ENCODE measurements at places on chromosomes 1 and 21. TPM values are rescaled to one million over a fixed set of nuclear protein-coding genes. Genes with fewer than 3 reads are reported as not detected.
A peak's percentile ranks its signal among the peaks of the same experiment; 100 is the strongest.

Gene ZYG11A
- total RNA-seq = not detected

Gene WDR64
- total RNA-seq = not detected

Gene FCER1G
- 40.6 TPM for total RNA-seq

Gene LCE3D
- not detected for total RNA-seq

Gene TENT5C
- 1.3 TPM for total RNA-seq

Gene ARHGEF11
- total RNA-seq = 42.4 TPM

Gene NUP210L
- total RNA-seq = not detected

Gene TRAPPC3
- 88.1 TPM for total RNA-seq

Gene PCSK9
- 1.2 TPM for total RNA-seq

DNA sequence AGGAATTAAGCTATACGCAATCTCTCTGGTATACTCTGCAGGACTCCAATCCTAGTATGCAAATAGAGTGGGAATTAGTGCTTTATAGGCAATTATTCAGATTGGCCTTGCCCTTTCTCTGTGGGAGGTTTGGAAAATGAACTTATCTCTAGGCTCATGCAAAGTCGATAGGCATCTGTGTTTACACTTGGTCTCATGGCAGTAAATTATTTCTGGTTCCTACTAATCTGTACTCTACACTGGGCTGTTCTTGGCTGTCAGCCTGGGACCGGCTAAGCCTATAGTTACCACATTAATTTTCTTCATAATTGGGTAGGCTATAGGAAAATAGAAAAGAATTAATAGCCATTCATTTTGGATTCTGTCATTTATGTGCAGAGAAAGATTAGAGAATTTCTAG lies 544.6 kb downstream of the AMY1C start:
- H3K36me3 ChIP-seq = no peaks in the 10 kb centered on the region
- DNase-seq = no peak
- no peak overlapping the region for H3K27ac ChIP-seq
- H3K4me3 ChIP-seq = no peak overlapping the region
- H3K4me1 ChIP-seq = no peaks in the 10 kb centered on the region

GRCh38 chr21:38950435-38951094 lies 144.8 kb downstream of the ETS2 start:
- H3K4me1 ChIP-seq = no peaks in the 10 kb centered on the region
- no peak for DNase-seq
- H3K4me3 ChIP-seq = no peak overlapping the region
- H3K36me3 ChIP-seq = no peaks in the 10 kb centered on the region
- no peak overlapping the region for H3K27ac ChIP-seq
- no peaks in the 10 kb centered on the region for H3K27me3 ChIP-seq

DNA sequence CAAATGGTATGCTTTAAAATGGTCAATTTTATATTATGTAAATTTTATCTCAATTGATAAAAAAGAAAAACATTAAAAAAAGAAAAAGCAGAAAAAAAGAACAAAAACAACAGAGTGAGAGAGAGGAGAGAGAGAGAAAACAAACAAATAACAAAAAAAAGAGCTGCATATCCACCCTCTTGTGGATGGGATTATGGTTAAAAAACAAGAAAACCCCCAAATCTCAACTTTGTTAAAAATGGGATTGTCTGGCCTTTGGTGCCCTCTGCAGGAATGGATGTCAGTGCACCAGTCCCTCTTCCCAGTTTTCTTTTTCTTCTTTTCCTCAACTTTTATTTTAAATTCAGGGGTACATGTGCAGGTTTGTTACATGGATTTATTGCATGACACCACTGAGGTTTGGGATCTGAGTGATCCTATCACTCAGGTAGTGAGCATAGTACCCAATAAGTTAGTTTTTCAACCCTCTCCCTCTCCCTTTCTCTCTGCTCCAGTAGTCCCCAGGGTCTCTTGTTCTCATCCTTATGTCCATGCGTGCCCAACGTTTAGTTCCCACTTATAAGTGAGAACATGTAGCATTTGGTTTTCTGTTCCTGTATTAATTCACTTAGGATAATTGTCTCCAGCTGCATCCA lies 28.1 kb downstream of the RNF187 start:
- H3K27me3 ChIP-seq = peaks cover 24% of the 10 kb centered on the region
- no peaks in the 10 kb centered on the region for H3K4me1 ChIP-seq
- DNase-seq = no peak
- no peaks in the 10 kb centered on the region for H3K36me3 ChIP-seq

- no peak for DNase-seq
- no peaks in the 10 kb centered on the region for H3K36me3 ChIP-seq
- no peak overlapping the region for H3K4me3 ChIP-seq
- no peaks in the 10 kb centered on the region for H3K27me3 ChIP-seq
- no peak overlapping the region for H3K27ac ChIP-seq
Observed at GRCh38 chr1:201570886-201571624, 32.1 kb downstream of the NAV1 start.

GRCh38 chr1:64915381-64916274 lies 50.7 kb downstream of the JAK1 start:
- no peaks in the 10 kb centered on the region for H3K27me3 ChIP-seq
- H3K4me1 ChIP-seq = peaks cover 30% of the 10 kb centered on the region
- H3K4me3 ChIP-seq = no peak overlapping the region
- H3K36me3 ChIP-seq = no peaks in the 10 kb centered on the region
- no peak overlapping the region for H3K27ac ChIP-seq
- DNase-seq = no peak

DNA sequence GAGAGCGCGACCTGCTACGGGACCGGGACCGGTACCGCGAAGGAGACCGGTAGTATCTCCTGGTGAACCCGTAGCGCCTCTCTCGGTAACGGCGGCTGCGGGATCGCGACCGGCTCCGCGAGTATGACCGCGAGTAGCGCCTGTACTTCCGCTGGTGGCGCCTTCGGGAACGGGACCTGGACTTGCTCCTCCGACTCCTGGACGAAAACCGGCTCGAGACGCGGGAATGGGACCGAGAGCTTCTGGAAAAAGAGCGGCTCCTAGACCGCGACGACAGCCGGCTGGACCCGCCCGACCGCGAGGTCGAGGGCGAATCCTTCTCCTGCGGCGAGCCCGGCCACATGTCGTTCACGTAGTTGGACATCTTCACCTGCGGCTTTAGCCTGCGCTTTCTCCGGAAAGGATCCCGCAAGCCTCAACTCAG lies 642 bp downstream of the RSRP1 start:
- H3K27me3 ChIP-seq = no peaks in the 10 kb centered on the region
- peak overlapping the region; percentile 65 for H3K4me3 ChIP-seq
- peaks cover 14% of the 10 kb centered on the region for H3K36me3 ChIP-seq
- H3K27ac ChIP-seq = peak overlapping the region; percentile 93
- peaks cover 44% of the 10 kb centered on the region for H3K4me1 ChIP-seq

DNA sequence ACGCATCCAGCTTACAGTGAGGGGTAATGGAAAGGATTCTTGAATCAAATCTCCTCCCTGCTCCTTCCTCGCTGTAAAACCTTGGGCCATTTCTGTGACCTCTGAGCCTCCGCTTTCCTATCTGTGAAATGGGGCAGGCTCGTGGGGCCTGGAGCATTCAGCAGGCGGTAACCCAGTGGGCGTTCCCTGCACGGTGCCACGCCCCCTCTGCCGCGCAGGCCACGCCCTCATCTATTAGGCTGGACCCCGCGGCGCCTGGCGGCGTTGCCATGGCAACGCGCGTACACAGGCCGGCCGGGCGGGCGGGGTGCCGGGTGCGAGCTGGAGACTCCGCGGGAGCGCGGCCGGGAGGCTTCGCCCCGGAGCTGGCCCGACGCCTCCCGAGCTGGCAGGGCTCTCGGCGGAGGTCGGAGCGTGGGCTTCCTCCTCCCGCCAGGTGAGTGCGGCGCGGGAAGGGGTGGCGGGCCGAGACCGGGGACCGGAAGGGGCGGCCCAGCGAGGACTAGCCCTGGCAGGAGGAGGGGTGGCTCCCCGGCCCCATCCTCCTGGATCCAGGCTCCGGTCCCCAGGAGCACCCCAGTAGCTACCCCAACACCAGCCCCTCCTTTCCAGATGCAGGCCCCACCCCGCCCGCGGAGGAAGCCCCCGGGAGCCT lies at the start of gene FHAD1:
Gene FHAD1, plus strand, starts transcription at position 264 of the 655 bp plus-strand sequence. CDS start 4,562 bp downstream, outside the sequence.
- no peaks in the 10 kb centered on the region for H3K4me1 ChIP-seq
- DNase-seq = no peak
- peak within 1 kb of the TSS; percentile 47 for H3K4me3 ChIP-seq
- H3K27me3 ChIP-seq = no peaks in the 10 kb centered on the region
- no peak within 1 kb of the TSS for H3K27ac ChIP-seq
- H3K36me3 ChIP-seq = no peaks in the 10 kb centered on the region

DNA sequence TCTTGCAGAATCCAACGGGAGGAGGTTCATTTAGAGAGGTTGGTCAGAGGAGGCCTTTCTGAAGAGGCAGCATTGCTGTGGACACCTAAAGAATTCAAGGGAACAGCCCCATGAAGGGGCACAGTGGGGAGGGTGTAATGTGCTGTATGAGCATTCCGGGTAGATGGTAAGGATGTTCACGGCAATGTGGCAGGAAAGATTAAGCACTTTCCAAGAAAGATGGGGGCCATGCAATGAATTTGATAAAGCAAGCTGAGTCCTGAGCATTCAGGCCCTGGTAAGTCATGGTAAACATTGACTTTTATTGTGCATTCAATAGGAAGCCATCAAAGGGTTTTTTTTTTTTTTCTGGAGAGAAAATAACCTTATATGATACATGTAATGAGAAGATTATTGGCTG lies 166.6 kb downstream of the GREM2 start:
- DNase-seq = no peak
- H3K27ac ChIP-seq = no peak overlapping the region
- no peaks in the 10 kb centered on the region for H3K36me3 ChIP-seq
- H3K4me3 ChIP-seq = no peak overlapping the region
- H3K4me1 ChIP-seq = no peaks in the 10 kb centered on the region
- H3K27me3 ChIP-seq = no peaks in the 10 kb centered on the region

DNA sequence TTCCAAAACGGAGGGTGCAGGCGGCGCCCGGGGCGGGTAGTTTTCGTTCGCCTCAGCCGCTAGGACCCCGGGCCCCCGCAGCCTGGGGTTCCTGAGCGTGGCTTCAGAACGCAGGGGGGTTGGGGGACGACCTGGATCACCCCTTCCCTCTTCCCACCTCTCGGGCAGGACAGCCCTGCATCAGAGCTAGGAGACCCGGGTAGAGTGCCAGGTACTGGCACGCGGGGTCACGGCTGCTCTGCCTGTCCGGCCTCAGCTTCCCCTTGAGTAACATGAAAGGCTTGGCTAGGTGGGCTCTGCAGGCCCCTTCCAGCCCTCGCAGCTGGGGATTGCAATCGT lies 484 bp downstream of the DFFB start:
- no peaks in the 10 kb centered on the region for H3K36me3 ChIP-seq
- peak overlapping the region; percentile 86 for H3K27ac ChIP-seq
- no peaks in the 10 kb centered on the region for H3K4me1 ChIP-seq
- no peaks in the 10 kb centered on the region for H3K27me3 ChIP-seq
- H3K4me3 ChIP-seq = peak overlapping the region; percentile 62

- no peak overlapping the region for H3K27ac ChIP-seq
- no peaks in the 10 kb centered on the region for H3K27me3 ChIP-seq
- no peak for DNase-seq
- H3K4me1 ChIP-seq = peaks cover 15% of the 10 kb centered on the region
- no peaks in the 10 kb centered on the region for H3K36me3 ChIP-seq
- no peak overlapping the region for H3K4me3 ChIP-seq
Observed at GRCh38 chr1:47849005-47849521, 148.1 kb downstream of the TRABD2B start.

GRCh38 chr1:228194921-228195812 lies 12.7 kb upstream of the OBSCN start:
- no peak overlapping the region for H3K4me3 ChIP-seq
- H3K27ac ChIP-seq = no peak overlapping the region
- no peaks in the 10 kb centered on the region for H3K27me3 ChIP-seq

DNA sequence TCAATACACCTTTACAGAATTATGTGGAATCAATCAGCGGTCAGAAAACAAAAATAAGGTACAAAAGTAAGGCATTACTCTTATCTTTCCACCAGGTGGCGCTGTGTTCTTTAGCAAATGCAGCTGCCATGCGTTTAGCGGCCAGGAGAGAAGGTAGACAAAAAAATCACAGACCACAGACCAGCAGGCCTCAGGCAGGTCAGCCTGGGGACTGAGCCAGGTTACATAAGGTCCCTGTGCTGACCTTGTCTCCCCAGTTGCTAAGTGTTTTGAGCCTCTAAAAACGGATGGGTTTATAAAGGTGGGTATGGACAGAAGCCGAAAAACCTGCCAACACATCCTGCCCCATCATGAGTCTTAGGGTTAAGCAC lies 2.8 kb downstream of the RGS16 start:
- H3K36me3 ChIP-seq = peaks cover 22% of the 10 kb centered on the region
- H3K4me3 ChIP-seq = no peak overlapping the region
- H3K27ac ChIP-seq = peak overlapping the region; percentile 24
- no peaks in the 10 kb centered on the region for H3K4me1 ChIP-seq
- no peak for DNase-seq

GRCh38 chr1:44642255-44642654 lies 32.0 kb downstream of the TMEM53 start:
- no peak overlapping the region for H3K27ac ChIP-seq
- no peaks in the 10 kb centered on the region for H3K27me3 ChIP-seq
- H3K36me3 ChIP-seq = peaks cover 24% of the 10 kb centered on the region
- no peak overlapping the region for H3K4me3 ChIP-seq
- no peaks in the 10 kb centered on the region for H3K4me1 ChIP-seq
- DNase-seq = no peak

- no peaks in the 10 kb centered on the region for H3K4me1 ChIP-seq
- H3K4me3 ChIP-seq = no peak overlapping the region
- H3K36me3 ChIP-seq = no peaks in the 10 kb centered on the region
- no peaks in the 10 kb centered on the region for H3K27me3 ChIP-seq
Observed at GRCh38 chr1:109605381-109605780, 14.0 kb downstream of the GNAT2 start.

DNA sequence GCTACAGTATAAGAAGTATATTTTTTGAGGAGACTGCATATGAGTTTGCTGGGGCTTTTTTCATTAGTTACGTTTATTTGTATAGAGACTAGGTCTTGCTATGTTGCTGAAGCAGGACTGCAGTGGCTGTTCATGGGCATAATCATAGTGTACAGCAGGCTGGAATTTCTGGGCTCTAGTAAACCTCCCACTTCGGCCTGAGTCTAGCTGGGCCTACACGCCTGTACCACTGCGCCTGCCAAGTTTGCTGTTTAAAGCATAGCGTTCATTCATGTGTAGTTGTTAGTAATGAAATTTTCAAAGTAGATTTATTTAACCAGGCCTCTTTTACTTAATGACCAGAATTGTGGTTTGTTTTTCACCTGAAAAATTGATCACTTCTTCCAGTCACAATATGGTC lies 33.8 kb downstream of the HS2ST1 start:
- no peak overlapping the region for H3K4me3 ChIP-seq
- H3K36me3 ChIP-seq = no peaks in the 10 kb centered on the region
- no peak for DNase-seq
- H3K27ac ChIP-seq = peak overlapping the region; percentile 20
- H3K27me3 ChIP-seq = no peaks in the 10 kb centered on the region

- peaks cover 19% of the 10 kb centered on the region for H3K4me1 ChIP-seq
- peaks cover under 1% of the 10 kb centered on the region for H3K36me3 ChIP-seq
- H3K27ac ChIP-seq = no peak overlapping the region
Observed at GRCh38 chr1:169890761-169891538, 2.7 kb downstream of the SCYL3 start.

GRCh38 chr1:181482001-181482430 lies 1.3 kb upstream of the CACNA1E start:
- peaks cover 27% of the 10 kb centered on the region for H3K4me1 ChIP-seq
- DNase-seq = no peak
- H3K36me3 ChIP-seq = no peaks in the 10 kb centered on the region

- no peak for DNase-seq
- H3K27ac ChIP-seq = no peak overlapping the region
- H3K27me3 ChIP-seq = no peaks in the 10 kb centered on the region
Observed at GRCh38 chr1:48725341-48726046, 51.2 kb downstream of the BEND5 start.

Data from tibial nerve (tissue), 4 donors.